ENCODE measurements at places on chromosomes 7 and 10. TPM values are rescaled to one million over a fixed set of nuclear protein-coding genes. Genes with fewer than 3 reads are reported as not detected.
A peak's percentile ranks its signal among the peaks of the same experiment; 100 is the strongest.

The SEMA3D gene
- 0.16 TPM for total RNA-seq

GRCh38 chr7:46152696-46153095 is 231.6 kb upstream of the IGFBP3 start:
- ATAC-seq, result no peak

- peak; percentile 68 for ATAC-seq
Measured at GRCh38 chr10:70461397-70462348, 16.9 kb upstream of the PALD1 start.

GRCh38 chr7:97079300-97079699 is 38.2 kb upstream of the SDHAF3 start:
- no peak for ATAC-seq

GRCh38 chr10:3248526-3249306 is 76.1 kb upstream of the PITRM1 start:
- ATAC-seq, result peak; percentile 80

The ZNF679 gene
- total RNA-seq, result not detected

The CYP2C19 gene
- total RNA-seq, result 1.4 TPM

DNA sequence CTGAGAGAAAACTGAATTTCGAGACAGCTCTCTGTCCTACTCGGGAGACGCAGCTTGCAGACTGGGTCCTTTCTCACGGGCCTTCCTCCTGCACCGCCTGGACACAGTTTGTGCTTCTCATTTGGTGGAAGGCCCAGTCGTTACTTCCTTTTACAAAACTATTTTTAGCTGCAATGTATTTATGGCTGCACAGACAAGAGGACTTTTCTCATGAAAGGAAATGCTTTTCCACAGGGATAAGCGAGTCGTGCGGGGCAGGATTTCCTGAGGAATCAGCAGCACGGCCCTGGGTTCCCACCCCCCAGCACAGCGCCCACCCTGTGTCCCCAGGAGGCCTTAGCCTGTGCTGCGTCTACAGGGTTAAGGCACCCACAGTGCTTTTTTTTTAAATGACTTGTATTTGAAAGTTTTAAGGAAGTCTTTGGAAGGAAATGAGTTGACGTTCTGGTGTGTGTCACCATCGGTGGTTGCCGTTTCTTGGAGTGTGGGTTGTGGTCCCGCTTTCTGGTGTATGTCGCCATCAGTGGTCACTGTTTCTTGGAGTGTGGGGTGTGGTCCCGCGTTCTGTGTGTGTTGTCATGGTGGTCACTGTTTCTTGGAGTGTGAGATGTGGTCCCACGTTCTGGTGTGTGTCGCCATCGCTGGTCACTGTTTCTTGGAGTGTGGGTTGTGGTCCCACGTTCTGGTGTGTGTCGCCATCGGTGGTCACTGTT is 50.9 kb downstream of the INPP5A start:
- no peak for ATAC-seq

The SLC26A3 gene
- total RNA-seq, result 0.44 TPM

The CUL1 gene
- total RNA-seq, result 29.0 TPM

DNA sequence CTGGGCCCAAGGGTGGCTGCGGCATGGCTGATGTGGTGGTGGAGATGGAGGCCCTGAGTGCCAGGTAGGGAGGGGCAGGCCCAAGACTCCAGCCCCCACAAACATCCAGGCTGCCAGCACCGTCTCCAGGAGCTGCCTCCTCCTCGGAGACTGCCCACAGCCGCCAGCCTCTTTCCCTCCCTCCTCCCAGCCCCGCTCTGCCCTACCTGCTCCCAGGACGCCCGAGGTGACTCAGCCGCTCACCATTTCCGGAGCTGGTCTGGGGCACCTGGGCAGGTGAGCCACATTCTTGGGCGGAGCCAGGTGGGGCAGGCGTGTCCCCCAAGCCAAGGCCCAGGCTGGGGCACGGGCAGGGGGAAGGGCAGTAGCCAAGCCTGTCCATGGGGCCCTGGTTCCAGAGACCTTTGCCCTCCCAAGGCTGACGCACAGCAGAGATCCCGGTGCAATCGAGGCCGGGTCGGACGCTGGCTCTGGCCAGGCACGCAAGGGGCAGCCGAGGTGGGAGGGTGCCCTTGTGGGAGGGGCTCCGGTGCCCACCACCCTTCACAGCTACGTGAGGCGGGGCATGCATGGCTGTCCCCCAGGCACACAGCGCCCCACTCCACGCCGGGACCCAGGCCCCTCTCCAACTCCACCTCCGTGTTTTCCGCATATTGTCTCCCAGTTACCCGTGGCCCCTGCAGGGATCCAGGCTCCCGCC is 8.8 kb downstream of the ADAP1 start:
- peak; percentile 98 for ATAC-seq

- ATAC-seq, result no peak
Measured at GRCh38 chr10:27794157-27794556, 48.5 kb upstream of the MKX start.

The PPP3CB gene
- 19.2 TPM for total RNA-seq

DNA sequence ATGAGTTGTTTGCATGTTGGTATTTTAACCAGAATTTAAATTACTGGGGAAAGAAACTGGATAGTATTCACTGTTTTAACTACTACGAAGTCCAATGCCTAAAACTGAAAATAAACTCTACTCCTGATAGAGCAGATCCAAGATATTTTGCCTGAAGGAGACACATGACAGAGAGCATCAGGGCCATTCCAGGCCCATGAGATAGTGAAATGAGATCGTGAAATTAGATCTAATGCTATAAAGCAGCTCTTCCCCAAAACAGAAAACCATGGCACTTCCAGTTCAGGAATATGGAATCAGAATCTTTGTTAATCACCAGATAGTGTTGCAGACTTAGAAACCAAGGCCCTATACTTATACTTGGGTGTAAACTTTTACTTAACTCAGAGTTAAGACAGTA is 124.3 kb upstream of the CACNA2D1 start:
- no peak for ATAC-seq

GRCh38 chr7:33836797-33837355 is 68.5 kb upstream of the BMPER start:
- ATAC-seq, result no peak

The FOXI2 gene
- 0.32 TPM for total RNA-seq

GRCh38 chr7:11373546-11374142 is 400.0 kb downstream of the PHF14 start:
- no peak for ATAC-seq

DNA sequence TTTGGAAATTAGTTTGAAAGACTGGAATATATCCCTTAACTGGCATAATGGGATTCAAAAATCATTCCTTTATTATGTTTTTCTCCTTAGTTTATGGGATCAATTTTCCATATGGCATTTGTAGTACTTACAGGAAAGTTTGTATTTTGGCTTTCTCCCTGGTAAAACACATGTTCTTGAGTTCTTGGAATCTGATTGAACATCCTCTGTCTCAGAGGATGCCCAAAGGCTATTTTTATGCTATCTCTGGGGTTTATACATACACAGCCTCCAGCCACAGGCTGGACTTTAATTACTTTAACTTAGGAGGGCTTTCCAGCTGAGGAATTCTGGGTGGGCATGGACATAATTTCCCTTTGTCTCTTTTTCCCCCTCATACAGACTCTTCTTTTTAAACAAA is 236.4 kb downstream of the HGF start:
- no peak for ATAC-seq

The VIPR2 gene
- 0.04 TPM for total RNA-seq
